ENCODE measurements at places on chromosomes 1 and 21.

DNA sequence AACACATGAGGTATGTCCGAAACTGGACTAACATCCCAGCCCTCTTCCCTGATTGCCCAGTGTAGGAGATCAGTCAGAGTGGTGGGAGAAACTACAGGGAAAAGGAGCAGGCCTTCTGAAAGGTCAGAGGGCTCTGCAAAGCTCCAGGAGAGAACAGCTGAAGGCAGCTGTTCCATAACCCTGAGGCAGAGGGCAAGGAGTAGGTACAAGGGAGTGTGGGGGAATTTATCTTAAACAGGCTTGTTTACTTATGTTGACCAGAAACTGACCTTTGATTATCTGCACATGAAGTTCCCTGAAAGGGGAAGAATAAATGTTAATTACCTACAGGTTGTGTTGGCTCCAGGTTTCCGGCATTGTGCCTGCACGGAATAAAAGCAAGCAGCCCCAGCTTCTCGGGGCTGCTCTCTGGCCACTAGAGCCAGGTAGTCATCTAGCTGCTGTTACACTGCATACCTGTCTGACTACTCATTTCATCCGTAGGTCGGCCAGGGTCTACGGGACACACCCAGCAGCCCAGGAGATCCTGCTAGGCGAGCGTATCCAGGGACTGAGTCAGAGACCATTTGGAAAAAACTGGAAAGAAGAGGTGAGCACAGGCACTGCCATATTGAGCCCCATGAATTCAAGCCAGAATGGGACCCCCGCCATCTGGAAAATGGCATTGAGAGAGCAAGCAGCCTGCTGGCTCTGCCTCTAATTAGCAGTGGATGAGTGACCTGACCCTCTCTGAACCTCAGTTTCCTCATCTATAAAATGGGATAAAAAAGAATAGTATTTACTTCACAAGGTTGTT is 14.9 kb upstream of the PAQR7 start:
- peaks cover 4% of the 10 kb centered on the region for H3K4me1 ChIP-seq
- DNase-seq: no peak
- no peak overlapping the region for H3K27ac ChIP-seq
- H3K4me3 ChIP-seq: no peak overlapping the region
- H3K27me3 ChIP-seq: no peaks in the 10 kb centered on the region
- peaks cover 19% of the 10 kb centered on the region for H3K36me3 ChIP-seq

- no peak overlapping the region for H3K27ac ChIP-seq
- peaks cover 16% of the 10 kb centered on the region for H3K4me1 ChIP-seq
- peak; percentile 37 for DNase-seq
- H3K27me3 ChIP-seq: no peaks in the 10 kb centered on the region
These were observed 132.6 kb downstream of the ETS2 start for GRCh38 chr21:38938343-38938742.

GRCh38 chr1:172429331-172430127 is 9.0 kb downstream of the C1orf105 start:
- H3K4me3 ChIP-seq: no peak overlapping the region
- H3K4me1 ChIP-seq: peaks cover 19% of the 10 kb centered on the region
- peak; percentile 45 for DNase-seq
- no peaks in the 10 kb centered on the region for H3K27me3 ChIP-seq
- H3K27ac ChIP-seq: no peak overlapping the region

DNA sequence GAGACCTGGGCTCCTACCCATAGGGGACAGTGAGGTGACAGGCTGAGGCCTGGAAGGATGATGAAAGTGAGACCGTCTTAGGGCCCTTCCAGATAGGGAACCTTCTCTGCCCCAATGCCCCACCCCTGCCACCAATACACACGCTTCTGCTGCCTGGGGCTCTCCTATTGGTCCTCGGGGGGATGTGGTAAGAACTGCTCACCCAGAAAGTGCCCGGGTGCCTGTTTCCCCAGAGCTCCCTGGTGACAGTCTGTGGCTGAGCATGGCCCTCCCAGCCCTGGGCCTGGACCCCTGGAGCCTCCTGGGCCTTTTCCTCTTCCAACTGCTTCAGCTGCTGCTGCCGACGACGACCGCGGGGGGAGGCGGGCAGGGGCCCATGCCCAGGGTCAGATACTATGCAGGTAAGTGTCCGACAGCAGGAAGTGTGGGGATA is 948 bp downstream of the SEMA4A start:
- H3K36me3 ChIP-seq: peaks cover 7% of the 10 kb centered on the region
- H3K4me3 ChIP-seq: peak overlapping the region; percentile 76
- peak overlapping the region; percentile 71 for H3K27ac ChIP-seq
- H3K4me1 ChIP-seq: peaks cover 63% of the 10 kb centered on the region

GRCh38 chr1:230568008-230568407 is 74.3 kb upstream of the COG2 start:
- H3K4me1 ChIP-seq: peaks cover 3% of the 10 kb centered on the region
- peaks cover 30% of the 10 kb centered on the region for H3K27me3 ChIP-seq
- no peak overlapping the region for H3K4me3 ChIP-seq
- no peak overlapping the region for H3K27ac ChIP-seq

- peaks cover 10% of the 10 kb centered on the region for H3K36me3 ChIP-seq
- DNase-seq: no peak
- peaks cover 46% of the 10 kb centered on the region for H3K4me1 ChIP-seq
- H3K27me3 ChIP-seq: peaks cover 13% of the 10 kb centered on the region
- H3K27ac ChIP-seq: no peak overlapping the region
These were observed 2.7 kb upstream of the MARCKSL1 start for GRCh38 chr1:32338637-32339145.

DNA sequence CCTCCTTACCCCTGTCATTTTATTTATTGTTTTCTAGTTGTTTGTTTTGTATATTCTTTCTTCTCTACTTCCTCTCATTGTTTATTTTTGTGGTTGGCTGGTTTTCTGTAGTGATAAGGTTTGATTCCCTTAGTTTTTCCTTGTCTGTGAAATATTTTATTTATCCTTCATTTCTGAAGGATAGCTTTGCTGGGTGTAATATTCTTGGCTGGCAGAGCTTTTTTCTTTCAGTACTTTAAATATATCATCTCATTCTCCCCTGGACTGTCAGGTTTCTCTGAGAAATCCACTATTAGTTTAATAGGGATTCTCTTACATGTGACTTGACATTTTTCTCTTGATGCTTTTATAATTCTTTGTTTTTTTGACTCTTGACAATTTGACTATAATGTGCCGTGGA is 18.8 kb upstream of the TIPRL start:
- DNase-seq: no peak
- H3K4me3 ChIP-seq: no peak overlapping the region
- no peak overlapping the region for H3K27ac ChIP-seq
- peaks cover 5% of the 10 kb centered on the region for H3K36me3 ChIP-seq
- peaks cover 41% of the 10 kb centered on the region for H3K27me3 ChIP-seq

GRCh38 chr21:34792504-34793089 is 123.8 kb downstream of the CLIC6 start:
- no peaks in the 10 kb centered on the region for H3K4me1 ChIP-seq
- H3K36me3 ChIP-seq: peaks cover 49% of the 10 kb centered on the region
- no peaks in the 10 kb centered on the region for H3K27me3 ChIP-seq
- H3K27ac ChIP-seq: no peak overlapping the region
- no peak for DNase-seq
- no peak overlapping the region for H3K4me3 ChIP-seq

DNA sequence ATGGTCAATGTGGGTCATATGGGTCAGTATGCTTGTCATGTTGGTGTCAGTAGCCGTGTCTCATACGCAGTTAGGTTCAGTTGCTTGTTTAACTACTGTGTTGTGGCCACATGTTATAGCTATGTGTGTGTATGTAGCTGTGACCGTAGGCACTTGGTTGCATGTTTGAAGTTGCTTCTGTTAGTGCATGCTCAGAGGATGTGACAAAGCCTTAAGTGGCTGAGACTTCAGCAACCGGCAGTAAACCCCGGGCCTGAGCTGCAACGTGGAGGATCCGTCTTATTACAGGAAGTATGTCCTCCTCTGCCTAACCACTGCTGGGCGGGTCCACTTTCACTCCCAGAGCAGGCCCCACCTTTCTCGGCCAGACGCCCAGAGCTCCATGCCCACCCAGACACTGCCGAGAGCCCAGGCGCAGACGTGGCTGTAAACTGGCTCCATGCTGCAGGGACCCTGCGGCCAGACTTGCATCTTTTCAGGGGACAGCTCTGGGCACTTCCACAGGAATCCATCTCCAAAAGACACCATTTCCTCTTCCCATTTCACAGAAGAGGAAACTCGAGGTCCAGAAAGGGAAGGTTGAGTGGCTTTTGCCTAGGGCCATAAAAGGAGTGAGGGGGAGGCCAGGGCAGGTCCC is 2.2 kb downstream of the TCEA3 start:
- H3K4me1 ChIP-seq: peaks cover 33% of the 10 kb centered on the region
- H3K36me3 ChIP-seq: no peaks in the 10 kb centered on the region
- peak overlapping the region; percentile 36 for H3K27ac ChIP-seq
- H3K27me3 ChIP-seq: peaks cover 44% of the 10 kb centered on the region
- H3K4me3 ChIP-seq: no peak overlapping the region

- no peaks in the 10 kb centered on the region for H3K27me3 ChIP-seq
- peak; percentile 47 for DNase-seq
- H3K27ac ChIP-seq: no peak overlapping the region
- no peak overlapping the region for H3K4me3 ChIP-seq
- peaks cover 4% of the 10 kb centered on the region for H3K4me1 ChIP-seq
These were observed 32.3 kb downstream of the SLC66A1 start for GRCh38 chr1:19344372-19344810.

DNA sequence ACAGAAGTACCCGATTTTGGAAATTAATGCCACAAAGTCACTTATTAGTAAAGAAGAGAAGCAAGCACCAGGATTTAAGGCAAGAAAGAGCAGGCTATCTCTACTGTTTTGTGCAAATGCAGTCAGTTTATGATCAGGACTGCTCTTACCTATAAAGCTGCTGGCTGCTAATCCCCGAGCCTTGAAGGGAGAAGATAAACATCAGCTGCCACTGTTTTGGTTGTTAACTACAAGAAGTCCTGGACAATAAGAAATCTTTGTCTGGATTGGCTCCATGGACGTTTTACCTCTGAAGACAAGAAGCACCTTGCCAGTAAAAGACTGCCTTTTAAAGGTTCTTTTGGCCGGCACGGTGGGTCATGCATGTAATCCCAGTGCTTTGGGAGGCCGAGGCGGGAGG is 21.4 kb downstream of the FRRS1 start:
- H3K4me1 ChIP-seq: peaks cover under 1% of the 10 kb centered on the region
- peaks cover 6% of the 10 kb centered on the region for H3K27me3 ChIP-seq
- H3K36me3 ChIP-seq: no peaks in the 10 kb centered on the region
- H3K4me3 ChIP-seq: no peak overlapping the region
- H3K27ac ChIP-seq: no peak overlapping the region
- DNase-seq: no peak

DNA sequence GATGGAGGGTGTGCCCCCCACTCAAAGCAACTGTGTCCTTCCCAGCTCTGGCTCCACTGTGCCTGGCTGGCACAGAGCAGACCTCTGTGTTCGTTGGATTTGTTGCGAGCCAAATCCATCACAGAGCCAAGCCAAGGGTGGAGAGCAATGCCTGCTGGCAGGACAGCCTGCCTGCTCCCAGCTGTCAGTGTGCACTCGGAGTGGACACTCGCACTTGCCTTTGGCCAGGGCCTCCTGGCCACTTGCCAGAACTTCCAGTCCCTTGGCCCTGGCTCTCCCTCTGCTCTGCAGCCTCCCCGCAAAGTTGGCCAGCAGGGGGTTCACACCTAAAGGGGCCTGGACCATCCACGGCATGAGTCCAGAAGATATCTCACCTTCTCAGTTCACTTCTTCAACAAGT is 16.4 kb downstream of the HEYL start:
- no peak overlapping the region for H3K4me3 ChIP-seq
- H3K36me3 ChIP-seq: no peaks in the 10 kb centered on the region
- H3K27ac ChIP-seq: no peak overlapping the region

GRCh38 chr1:173241528-173242347 is 34.6 kb upstream of the TNFSF4 start:
- no peaks in the 10 kb centered on the region for H3K4me1 ChIP-seq
- DNase-seq: no peak
- no peaks in the 10 kb centered on the region for H3K27me3 ChIP-seq
- H3K4me3 ChIP-seq: no peak overlapping the region
- no peak overlapping the region for H3K27ac ChIP-seq
